AG09309 (cell line): ENCODE measurements at places on chromosomes 13 and 19.

GRCh38 chr19:7272856-7273578 is 21.2 kb downstream of the INSR start:
- DNase-seq, result peak; percentile 25

- DNase-seq, result peak; percentile 43
Measured at GRCh38 chr13:59746291-59746962, 417.3 kb downstream of the DIAPH3 start.

DNA sequence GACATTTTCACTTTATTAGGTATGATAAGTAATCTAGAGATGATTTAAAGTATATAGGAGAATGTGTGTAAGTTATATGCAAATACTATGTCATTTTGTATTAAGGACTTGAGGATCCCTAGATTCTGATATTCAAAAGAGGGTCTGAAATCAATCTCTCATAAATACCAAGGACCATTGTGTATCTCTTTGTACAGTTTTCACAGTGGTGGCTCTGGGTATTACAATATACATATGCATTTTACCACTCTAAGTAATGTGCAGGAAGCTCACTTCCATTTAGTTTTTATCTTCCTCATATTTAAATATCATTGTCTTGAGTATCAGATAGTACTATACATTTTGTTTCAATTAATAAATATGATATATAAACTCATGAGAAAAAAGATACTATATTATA is 862.6 kb upstream of the PCDH20 start:
- no peak for DNase-seq

DNA sequence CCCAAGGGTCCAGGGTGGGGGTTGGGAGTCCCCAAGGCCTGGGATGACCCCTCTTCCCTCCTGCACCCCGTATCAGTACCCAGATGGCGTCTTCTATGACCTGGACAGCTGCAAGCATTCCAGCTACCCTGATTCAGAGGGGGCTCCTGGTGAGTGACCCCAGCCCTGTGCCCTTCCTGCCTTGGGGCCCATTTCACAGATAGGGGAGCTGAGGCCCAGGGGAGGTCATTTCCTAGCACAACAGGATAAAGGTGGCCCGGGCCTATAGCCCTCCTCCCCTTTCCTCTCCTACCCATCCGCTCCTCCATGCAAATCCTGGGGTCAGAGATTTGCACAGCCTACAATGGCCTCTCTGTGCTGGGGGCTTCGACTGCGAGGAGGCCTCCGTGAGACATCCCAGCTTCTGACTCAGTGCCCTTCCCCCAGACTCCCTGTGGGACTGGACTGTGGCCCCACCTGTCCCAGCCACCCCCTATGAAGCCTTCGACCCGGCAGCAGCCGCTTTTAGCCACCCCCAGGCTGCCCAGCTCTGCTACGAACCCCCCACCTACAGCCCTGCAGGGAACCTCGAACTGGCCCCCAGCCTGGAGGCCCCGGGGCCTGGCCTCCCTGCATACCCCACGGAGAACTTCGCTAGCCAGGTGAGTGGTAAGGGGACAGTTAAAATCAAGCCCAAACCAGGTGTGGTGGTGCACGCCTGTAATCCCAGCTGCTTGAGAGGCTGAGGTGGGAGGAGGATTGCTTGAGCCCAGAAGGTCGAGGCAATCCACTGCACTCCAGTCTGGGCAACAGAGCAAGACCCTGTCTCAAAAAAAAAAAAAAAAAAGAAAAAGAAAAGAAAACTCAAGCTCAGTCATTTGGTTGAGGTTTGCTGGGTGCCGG is 3.9 kb downstream of the SPIB start:
- no peak for DNase-seq

GRCh38 chr13:110379905-110380341 is 72.8 kb downstream of the COL4A2 start:
- DNase-seq, result no peak

- DNase-seq, result no peak
Measured at GRCh38 chr19:31838163-31838815, 489.1 kb upstream of the TSHZ3 start.

GRCh38 chr13:40233731-40234195 is 432.7 kb downstream of the FOXO1 start:
- DNase-seq, result no peak

GRCh38 chr19:51321799-51322198 is 10.4 kb downstream of the IGLON5 start:
- no peak for DNase-seq

DNA sequence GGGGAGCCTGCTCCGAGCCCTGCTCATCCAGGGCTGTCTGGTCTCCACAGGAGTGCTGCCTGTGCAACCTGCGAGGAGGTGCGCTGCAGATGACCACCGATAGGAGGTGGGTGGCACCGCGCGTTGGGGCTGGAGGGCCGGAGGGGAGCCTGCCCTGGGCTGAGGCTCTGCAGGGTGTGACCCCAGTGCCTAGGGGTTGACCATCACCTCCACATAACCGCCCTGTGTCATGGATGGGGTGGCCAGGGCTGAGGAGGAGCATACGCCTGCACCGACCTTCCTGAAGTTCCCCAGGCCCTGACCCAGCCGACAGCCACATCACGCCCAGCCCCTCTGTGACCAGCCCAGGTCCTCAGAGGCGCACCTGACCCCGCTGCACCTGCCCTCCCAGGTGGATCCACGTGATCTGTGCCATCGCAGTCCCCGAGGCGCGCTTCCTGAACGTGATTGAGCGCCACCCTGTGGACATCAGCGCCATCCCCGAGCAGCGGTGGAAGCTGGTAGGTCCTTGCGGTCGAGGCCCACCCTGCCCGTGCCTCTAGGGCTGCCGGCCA is 168.7 kb downstream of the KDM4B start:
- no peak for DNase-seq

DNA sequence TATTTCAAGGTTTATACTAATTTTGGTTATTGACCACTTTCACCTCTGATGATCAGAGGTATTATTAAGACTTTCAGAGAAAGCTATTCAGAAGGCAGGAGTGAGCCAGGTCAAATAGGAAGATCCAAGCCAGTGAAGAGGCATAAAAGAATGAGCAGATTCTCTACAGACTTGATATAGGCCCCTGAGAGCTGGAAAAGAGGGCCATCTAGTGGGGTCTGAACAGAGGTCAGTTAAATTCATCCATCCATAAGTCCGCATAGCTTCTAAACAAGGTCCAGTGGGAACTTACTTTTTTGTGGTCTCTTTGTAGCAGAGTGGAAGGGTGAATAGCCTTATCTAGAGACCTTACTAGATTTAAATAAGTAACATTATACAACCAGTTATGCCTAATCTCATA is 126.6 kb upstream of the UFM1 start:
- DNase-seq, result peak; percentile 24

- DNase-seq, result peak; percentile 16
Measured at GRCh38 chr19:28289295-28290063, 923.5 kb downstream of the UQCRFS1 start.

DNA sequence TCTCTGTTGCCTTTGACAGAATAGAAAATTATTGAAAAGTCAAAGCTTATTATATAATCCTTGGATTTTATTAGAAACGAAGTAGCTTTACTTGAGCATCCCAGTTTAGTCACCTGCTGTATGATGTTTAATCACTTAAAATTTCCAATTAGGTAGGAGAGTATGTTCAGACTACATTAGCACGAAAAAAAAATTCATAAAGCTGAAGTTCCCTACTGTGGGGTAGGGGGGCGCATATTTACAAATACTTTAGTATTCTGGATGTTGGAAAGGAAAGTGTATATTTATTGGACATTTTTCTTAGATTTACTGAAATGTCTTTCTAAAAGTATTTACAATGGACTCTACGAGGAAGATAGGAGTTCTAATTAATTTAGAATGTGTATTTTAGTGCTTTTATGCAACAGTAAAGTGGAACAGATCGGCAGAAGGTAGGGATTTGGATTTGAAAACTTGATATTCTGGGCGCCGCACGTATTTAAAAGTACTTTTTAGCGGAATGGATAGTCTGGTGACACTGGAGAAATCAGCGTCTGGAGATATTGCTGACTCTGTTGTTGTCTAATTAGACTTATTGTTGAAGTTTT is 1.9 kb downstream of the CDK8 start:
- no peak for DNase-seq

DNA sequence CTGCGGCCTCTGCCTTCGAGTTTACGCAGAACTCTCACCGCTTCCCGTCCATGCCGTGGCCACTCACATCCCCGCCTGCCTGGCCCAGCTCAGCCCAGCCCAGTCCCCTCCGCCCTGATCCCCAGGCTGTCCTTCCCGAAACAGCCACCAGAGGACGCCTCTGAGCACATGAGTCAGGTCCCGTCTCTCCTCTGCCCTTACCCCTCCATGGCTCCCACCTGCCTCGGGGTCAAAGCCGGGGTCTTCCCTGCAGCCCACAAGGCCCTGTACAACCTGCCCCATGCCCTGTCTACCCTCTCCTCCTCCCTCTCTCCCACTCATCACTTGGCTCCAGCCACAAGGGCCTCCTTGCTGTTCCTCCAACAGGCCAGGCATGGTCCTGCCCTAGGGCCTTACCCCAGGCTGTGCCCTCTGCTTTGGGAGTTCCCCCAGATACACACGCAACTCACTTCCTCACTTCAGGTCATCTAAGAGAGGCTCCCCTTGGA is 8.1 kb upstream of the SEMA6B start:
- no peak for DNase-seq

GRCh38 chr19:35214766-35215422 is 13.6 kb downstream of the FAM187B start:
- DNase-seq, result no peak

DNA sequence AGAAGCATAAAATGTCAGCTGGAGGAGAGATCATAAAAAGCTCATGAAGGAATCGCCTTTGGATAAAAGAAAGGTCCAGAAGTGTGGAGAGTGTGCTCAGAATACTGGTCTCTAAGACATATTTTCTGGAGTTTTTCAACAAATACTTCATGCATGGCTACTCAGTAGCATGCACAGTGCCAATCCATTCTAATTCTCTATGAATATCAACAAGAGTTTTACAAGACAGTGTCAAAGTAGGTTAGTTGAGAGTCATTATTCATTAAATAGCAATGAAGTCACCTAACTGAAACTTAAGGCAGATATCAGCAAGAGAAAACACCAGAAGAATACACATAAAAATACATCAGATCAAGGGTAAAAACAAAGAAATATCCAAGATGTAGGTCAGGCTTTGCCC is 1243.2 kb upstream of the SLC10A2 start:
- no peak for DNase-seq

DNA sequence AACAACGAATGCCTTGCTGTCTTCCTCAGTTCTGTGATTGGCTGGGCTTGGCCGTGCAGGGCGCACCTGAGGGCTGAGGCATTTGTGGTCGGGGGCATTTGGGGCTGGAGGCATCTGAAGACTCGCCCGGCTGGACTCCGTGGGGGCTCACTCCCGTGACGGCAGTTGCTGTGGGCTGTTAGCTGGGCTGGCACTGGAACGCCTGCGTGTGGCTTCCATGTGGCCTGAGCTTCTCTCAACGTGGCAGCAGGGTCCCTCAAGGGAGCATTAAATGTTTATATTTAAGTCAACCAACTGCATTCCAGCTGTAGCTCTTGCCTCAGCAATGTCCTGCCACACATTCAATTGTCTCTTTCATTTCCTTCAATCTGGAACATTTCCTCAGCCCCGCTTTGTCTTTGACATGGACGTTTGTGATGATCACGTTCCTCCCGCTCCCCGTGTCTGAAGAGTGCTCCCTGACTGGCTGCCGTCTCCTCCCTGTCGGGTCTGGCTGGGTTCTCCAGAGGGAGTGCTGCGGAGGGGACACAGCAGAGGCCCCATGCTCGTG is 21.0 kb downstream of the CCDC8 start:
- DNase-seq, result peak; percentile 31

GRCh38 chr13:19685034-19685433 is 51.6 kb downstream of the MPHOSPH8 start:
- no peak for DNase-seq

DNA sequence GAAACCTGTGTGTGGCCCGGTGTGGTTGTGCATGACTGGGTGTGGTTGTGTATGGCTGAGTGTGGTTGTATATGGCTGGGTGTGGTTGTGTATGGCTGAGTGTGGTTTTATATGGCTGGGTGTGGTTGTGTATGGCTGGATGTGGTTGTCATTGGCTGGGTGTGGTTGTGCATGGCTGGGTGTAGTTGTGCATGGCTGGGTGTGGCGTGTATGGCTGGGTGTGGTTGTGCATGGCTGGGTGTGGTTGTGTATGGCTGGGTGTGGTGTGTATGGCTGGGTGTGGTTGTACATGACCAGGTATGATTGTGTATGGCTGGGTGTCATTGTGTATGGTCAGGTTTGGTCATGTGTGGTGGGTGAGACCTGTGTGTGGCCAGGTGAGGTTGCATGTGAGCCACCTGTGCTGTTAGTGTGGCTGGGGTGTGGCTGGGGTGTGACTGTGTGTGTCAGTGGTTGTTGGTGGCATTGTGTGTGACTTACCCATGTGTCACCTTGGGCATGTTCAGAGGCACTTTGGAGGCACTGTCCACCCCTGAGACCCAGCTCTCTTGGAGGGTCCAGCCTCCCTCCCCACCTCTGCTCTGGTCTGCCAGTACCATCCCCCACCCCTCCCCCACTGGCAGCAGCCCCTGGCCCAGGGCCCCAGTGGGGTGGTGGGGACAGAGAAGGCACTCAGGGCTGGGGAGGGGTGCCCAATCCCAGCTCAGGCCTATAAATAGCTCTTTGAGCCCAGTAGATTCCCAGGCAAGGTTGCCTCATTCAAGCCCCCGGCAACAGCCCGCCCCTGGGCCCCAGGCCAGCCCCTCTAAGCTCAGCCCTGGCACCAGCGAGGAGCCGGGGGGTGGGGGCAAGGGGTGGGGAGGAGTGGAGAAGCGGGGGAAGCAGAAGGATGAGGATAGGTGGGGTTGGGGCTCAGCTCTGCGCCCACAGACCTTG is 3.9 kb upstream of the NCAN start:
- DNase-seq, result no peak
